ENCODE measurements at places on chromosomes 1 and 21.

DNA sequence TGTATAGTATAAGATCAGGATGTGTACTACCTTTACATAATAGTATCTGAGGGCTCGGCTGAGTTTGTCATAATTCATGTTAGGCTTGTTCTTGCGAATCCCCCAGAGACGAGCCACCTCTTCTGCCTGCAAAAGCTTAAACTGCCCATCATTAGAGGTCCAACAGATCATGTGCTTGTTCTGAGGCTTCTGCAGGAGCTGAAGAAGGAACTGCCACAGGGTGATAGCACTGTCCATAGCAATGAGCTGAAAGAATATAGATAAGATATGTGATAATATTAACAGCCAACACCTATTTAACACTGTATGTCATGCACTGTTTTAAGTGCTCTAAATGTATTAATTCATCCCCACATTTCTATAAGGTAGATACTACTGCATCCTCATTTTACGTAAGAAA, 8.2 kb downstream of the ELK4 start:
- DNase-seq = no peak

DNA sequence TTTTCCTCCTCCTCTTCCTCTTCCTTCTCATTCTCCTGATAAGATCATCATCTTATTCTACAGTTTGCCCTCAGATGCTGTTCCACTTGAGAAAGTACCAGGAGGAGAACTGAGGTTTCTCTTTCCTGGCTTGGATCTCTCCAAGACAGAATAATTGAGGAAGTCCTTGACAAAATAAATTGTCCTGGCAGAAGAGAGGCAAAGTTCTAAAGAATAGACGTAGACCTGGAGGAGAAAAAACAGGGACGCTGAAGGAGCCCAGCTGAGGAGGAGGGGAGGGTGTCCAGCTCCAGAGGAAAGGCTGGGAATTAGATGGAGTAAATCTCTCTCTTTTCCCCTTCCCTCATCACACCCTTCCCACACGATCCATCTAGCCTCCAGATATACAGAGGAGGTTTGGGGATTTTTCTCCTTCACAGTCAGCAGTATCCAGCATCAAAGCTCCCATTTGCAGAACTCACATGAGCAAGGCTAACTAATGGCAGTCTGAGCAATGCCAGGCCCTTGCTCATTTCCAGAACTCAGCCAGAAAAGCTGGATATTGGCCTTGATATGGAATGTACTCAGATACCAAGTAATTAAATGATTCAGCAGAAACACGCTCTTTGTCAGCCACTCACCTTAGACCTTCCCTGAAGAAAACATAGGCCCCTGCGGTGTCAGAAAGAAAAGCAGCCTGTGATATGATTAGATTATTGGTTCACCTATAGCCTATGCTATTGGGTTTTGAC, 5.1 kb upstream of the GNG12 start:
- no peak for DNase-seq

GRCh38 chr1:15997076-15997585, 6.9 kb upstream of the SRARP start:
- DNase-seq = no peak

DNA sequence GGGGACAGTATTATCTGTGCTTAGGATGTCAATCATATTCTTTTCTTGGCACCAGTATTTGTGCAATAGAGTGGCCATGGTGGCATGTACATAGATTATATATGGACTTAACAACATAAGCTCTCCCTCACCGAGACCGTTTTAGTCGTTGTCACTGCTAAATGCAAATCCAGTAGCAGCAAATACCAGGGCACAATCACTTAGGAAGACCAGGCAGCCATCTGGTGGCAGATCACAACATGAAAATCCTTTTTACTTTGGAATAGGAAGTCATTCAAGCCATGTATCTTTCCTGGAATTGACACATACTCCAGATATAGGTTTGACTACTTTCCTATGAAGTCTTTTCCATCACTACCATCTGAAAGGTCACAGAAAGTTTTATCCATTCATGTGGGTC, 53.2 kb upstream of the C1orf87 start:
- DNase-seq = no peak

- DNase-seq = no peak
Observed at GRCh38 chr1:219659684-219660083, 46.8 kb upstream of the ZC3H11B start.

DNA sequence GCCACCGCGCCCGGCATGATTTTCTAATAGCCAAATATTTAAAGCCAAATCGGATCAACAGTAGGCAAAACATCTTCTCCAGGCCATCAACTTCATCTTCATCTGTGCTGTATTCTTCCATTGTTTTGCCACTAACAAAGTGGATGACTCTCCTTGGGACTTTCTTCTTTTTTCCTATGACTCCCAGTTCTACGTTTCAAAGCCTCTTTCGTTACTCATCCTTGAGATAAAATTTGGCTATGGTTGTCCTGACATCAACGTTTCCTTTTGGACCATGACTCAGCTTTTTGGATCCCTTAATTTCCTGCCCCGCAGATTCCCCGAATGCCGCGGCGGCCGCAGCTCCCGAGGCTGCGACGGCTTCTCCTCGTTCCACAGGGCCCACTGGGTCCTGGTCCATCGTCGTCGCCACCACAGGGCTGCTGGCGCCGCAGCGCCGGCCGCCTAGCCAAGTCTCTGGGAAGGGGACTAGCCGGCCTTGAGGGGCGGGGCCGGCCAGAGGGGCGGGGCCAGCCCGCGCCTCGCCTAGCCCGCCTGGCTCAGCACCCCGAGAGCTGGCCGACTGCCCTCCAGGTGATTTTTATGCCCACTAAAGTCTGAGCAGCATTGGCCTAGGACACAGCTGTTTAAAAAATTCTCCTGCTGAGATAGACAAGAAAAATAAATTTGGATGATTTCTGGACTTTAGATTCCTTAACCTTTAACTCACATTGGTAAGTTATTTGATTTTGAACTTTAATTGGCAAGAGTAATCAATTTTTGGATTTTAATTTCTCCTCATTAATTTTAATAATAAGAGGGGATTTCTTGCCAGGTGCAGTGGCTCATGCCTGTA, 93.9 kb downstream of the ADCY10 start:
- no peak for DNase-seq

DNA sequence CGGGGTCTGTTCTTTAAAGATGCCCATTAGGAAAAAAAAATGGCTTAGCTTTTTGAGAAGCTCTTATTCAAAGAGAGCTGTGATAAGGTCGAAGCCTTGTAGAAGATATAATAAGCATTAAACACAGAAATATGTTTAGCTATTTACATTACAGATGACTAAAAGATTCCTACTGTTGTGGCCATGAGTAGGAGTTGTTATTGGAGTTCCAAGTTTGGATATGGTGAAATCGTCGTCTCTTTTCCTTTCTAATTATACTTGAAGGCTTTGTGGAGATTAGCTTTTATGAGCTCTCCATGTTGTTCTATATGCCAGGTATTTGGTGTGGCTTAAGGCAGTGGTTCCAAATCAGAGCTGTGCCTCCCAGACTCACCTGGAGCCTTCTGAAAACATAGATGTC, 79.9 kb upstream of the LAMC2 start:
- DNase-seq = no peak

GRCh38 chr21:45837936-45838335, 143.6 kb upstream of the COL6A1 start:
- no peak for DNase-seq

Measured in stimulated activated CD4-positive, alpha-beta T cell treated with anti-CD3 and anti-CD28 coated beads, Interleukin-4, amount 100 ng/mL, for 24 hours (primary cell).